ENCODE measurements at places on chromosomes 12 and 14. TPM values are rescaled to one million over a fixed set of nuclear protein-coding genes. Genes with fewer than 3 reads are reported as not detected.

DNA sequence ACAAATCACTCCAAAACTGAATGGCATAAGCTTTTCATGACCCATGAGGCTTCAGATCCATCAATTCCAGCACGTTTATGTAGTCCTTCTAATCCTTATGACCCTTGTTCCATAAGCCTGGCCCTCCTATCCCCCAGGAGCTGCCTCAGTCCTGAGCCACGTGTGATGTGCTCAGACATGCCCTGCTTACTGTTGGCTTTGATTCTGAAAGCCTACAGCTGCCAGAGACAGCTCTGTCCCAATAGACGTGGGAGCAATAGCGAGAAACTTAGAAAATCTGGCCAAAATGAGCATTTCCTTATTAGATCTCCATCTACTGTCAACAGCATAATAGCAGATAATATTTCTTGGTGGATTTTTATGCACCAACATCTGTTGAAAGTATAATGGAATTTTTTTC is 33.2 kb downstream of the DUSP6 start:
- DNase-seq: no peak

The LRRC10 gene
- total RNA-seq: not detected

- no peak for DNase-seq
Measured at GRCh38 chr12:6336889-6337853, 4.7 kb downstream of the TNFRSF1A start.

The PYM1 gene
- total RNA-seq: 20.1 TPM

DNA sequence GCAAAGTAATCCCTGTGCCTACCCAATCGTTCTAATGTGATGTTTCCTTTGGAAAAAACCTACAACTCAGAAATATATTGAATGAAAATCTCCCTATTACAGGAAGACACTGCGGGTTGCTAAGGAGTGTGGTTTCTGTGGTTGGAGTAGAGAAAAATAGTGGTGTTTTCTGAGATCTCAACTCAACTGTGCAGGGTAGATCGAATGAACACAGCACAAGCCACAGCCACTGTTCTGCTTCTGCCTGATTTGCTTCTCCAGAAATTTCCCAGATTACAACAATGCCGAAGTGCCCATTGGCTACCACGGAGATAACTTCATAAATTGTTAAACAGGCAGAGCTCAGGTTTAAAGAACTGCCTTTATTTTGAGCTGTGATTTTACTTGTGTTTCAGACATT is 480.4 kb downstream of the DIO2 start:
- DNase-seq: no peak

GRCh38 chr14:42884100-42884499 is 1277.4 kb downstream of the LRFN5 start:
- DNase-seq: no peak

The PLA2G1B gene
- total RNA-seq: 0.90 TPM

- DNase-seq: no peak
Measured at GRCh38 chr14:53148671-53149070, 4.5 kb downstream of the DDHD1 start.

DNA sequence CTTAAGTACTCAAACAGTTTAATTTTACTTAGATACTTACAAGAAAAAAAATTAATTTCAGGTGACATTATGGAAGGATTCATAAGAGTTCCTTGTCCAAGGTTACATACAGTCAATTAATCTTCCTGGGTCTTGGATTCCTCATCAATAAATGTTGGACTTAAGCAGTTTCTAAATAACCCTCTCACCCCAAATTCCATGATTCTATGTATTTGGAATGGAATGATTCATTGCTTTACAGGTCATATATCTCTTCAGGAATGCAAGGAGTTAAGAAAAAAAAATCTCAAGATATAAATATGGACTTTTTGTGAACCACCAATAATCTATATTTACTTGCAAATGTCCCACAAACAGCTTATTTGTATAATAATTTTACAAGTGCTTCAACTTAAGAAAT is 84.2 kb upstream of the BMP4 start:
- DNase-seq: no peak

Measured in urinary bladder (tissue), 4 donors.